ENCODE measurements at places on chromosomes 2 and 18.

- no peak for DNase-seq
These were observed 172.3 kb downstream of the PID1 start for GRCh38 chr2:229098801-229099200.

GRCh38 chr2:57891086-57891712 is 155.4 kb upstream of the VRK2 start:
- no peak for DNase-seq

- no peak for DNase-seq
These were observed 40.3 kb downstream of the BCL11A start for GRCh38 chr2:60513191-60513590.

- no peak for DNase-seq
These were observed at the start of gene SERPINB13 for GRCh38 chr18:63586966-63587365. Gene SERPINB13 (plus strand): TSS chr18:63587343. CDS start chr18:63588668, 1,325 bp downstream.

- no peak for DNase-seq
These were observed 38.2 kb downstream of the NDC80 start for GRCh38 chr18:2609604-2610003.

GRCh38 chr2:160063271-160063670 is 856 bp upstream of the PLA2R1 start:
- no peak for DNase-seq

Measured in NCI-H2029 treated with DMSO at 0.1 percent for 48 hours (cell line).